ENCODE measurements at places on chromosomes 3 and 15.

GRCh38 chr3:34216711-34217335, 418.4 kb downstream of the PDCD6IP start:
- no peak for DNase-seq

- no peak for DNase-seq
Observed at GRCh38 chr3:159520638-159521037, 468.0 kb upstream of the IL12A start.

GRCh38 chr3:188664795-188665194, 507.0 kb upstream of the TPRG1 start:
- peak; percentile 23 for DNase-seq

DNA sequence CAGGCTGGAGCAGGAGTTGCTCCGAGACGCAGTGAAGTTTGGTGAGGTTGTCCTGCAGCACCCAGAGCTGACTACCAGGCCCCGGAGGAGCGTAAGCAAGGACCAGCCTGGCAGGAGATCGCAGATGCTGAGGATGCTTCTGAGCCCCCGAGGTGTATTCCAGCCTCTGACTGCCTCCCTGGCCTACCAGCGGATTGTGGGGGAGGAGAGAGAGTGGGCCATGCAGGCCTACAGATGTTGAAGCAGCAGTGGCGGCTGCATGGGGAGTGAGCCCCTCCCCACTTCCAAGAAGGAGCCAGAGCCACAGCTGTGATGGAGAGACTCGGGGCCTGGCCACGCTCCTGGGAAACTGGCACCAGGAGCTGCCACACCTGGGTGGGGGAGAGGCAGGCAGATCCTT, 302.5 kb upstream of the PROK2 start:
- DNase-seq: no peak

GRCh38 chr15:95449230-95449628, 881.3 kb upstream of the NR2F2 start:
- no peak for DNase-seq

DNA sequence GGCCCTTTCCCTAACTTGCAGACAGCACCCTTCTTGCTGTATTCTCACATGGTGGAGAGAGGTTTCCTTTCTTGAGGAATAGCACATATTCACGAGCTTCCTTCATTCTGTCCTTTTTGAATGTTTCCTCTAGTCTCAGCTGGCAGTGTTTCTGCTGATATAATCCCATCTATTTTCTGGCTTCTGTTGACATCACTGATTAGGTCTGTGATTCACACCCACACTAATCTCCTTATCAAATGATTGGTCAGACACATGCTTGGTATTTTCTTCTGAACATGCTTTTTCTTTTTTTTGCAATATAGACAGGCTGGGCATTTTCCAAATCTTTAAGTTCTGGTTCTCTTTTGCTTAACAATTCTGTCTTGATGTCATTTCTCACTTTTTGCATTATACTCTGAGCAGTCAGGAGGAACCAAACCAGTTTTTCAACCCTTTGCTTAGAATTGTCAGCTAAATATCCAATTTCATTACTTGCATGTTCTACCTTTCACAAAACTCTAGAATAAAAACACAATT, 65.4 kb downstream of the OXSM start:
- DNase-seq: no peak

DNA sequence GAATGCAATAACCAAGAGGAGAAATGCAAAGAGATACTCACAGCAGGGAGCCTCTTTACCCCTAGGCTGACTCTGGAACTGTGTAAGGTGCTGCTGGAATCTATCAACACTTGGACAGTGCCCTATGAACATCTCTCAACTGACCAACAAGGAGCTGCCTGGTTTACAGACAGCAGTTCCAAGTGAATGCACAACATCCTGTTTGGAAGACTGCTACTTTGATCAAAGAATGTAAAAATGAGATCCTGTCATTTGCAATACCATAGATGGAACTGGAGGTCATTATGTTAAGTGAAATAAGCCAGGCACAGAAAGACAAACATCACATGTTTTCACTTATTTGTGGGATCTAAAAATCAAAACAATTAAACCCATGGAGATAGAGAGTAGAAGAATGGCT, 136.3 kb downstream of the IMPG2 start:
- DNase-seq: no peak

DNA sequence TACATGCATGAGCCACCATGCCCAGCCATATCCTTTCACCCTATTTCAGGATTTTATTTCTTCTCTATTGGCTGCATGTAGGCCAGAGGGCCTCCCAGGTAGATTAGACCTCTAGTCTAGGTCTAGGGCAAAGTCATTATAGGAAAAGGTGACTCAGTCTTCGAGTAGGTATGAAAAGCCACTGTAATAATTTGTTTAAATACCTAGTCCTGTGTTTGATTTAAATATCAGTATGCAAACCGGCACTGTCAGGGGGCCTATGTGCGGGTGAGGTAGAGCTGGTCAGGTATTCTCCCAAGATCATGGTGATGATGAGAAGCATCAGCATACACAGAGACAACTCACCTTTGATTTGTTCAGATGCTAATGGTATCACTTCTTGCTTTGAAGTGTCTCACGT, 101.4 kb upstream of the UMPS start:
- DNase-seq: no peak

DNA sequence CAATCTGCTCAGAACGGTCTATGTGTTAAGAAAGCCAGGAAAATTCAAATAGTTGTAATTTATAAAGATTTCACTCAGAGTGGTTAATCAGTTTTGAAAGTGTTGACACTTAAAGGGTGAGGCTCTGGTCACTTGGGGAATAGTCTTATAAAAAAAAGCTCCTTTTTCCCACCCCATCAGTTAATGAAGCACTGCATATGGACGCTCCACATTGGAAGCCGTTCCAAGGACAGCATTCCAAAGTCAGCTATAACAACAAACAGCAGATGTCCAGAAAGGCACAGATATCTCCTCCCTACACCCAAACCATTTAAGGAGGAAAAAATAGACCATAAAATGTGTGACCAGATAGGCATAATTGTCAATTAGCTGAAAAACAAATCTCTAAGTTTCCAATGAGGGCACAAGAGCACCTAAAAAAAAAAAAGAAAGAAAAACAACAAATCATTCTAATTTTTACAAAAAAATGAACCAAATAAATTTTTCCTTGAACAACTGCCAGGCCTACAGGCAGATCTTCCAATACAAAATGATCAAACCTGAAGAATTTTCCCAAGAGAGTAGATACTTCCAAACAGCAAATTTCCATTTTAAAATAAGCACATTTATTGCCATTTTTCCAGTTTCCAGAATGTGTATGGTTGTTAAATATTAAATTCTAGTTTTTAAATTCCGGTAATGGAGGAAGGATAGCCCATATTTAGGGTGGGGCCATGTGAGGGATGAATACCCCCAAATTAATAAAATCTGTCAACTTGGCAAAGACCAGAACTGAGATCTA, 198.3 kb downstream of the ERC2 start:
- DNase-seq: no peak

- DNase-seq: peak; percentile 43
Observed at GRCh38 chr3:160400030-160400701, 716 bp downstream of the SMC4 start.

GRCh38 chr15:83783227-83783626, 129.3 kb downstream of the ADAMTSL3 start:
- DNase-seq: no peak

- no peak for DNase-seq
Observed at GRCh38 chr15:101207867-101208288, 44.0 kb downstream of the CHSY1 start.

GRCh38 chr15:74733269-74733668, 7.9 kb upstream of the CYP1A1 start:
- DNase-seq: no peak

DNA sequence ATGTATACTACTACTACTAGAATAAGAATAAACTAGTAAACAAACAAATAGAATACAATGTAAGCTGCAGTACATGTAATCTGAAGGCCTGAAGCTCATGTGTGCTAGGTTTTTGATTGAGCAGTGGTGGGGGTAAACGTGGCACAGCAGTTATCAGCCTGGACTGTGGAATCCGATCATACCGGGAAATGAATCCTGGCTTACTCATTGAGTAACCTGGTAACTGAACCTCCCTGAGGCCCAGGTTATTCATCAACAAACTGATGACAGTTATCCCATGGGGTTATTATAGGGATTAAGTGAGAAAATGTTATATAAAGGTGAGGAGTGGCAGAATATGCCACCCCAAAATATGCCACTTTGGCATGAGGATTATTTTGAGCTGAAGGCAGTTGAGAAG, 339.1 kb downstream of the FHIT start:
- DNase-seq: no peak

GRCh38 chr15:51966192-51966591, 5.4 kb downstream of the LEO1 start:
- no peak for DNase-seq

- DNase-seq: no peak
Observed at GRCh38 chr3:149657321-149657925, 402 bp downstream of the WWTR1 start.

- DNase-seq: peak; percentile 61
Observed at GRCh38 chr3:105518806-105519418, 152.2 kb downstream of the ALCAM start.

DNA sequence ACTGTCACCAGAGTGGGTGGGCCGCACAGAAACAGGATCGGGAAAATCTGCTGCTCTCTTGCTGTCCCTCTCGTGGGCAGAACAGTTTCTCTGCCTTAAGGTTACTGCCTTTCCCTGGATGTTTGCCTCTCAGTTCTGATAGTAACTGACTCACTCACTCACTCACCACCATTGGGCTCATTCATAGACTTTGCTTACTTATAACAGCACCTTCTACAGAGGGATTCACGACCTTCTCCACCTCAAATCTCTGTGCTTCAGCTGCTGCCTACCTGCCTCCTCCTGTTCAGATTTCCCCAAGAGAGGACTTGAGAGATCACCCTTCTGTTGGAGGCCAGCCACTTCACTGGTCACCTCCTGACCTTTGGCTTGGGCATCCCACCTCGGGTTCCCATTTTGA, 147.7 kb upstream of the ICE2 start:
- no peak for DNase-seq

GRCh38 chr3:98979296-98979695, 77.8 kb upstream of the DCBLD2 start:
- DNase-seq: no peak

DNA sequence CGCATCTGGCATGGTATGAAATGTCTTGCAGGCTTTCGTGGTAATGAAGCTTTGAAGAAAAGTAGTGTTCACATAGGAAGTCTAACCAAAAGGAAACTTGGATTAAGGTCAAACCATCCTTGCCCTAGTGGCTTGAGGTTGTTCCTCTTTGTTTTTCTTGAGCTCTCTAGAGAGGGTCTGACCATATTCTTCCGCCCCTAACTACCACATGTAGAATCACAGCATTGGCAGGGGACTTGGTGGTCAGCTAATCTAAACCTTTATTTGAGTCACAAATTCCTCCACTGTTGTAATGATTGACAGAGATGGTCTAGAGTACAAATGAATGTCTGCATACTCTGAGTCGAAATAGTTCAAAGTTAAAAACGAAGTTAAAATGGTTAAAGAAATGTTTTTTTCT, 39.1 kb upstream of the PHLDB2 start:
- DNase-seq: no peak

GRCh38 chr15:64845183-64845611, 3.5 kb downstream of the PLEKHO2 start:
- DNase-seq: no peak

DNA sequence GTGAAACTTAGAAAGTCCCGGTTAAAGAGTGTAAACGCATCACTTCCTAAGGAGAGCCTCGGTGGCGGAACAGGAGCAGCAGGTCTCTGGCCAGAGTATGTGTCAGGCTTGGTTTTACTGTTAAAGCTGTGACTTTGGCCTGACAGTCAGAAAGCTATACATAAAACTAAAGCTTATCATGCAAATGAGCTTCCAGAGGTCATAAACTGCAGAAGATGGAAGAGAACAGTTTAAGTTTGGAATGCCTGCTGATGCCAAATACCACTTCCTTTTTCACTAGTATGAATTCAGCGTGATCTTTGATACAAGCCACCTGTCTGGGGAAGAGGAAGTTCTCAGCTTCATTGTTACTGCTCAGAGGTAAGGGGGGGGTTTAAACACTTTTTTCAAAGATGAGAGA, 125.1 kb upstream of the CTDSPL start:
- DNase-seq: no peak

GRCh38 chr15:29074045-29074444, 188.3 kb downstream of the APBA2 start:
- DNase-seq: no peak

GRCh38 chr15:75397494-75397893, 29.1 kb upstream of the MAN2C1 start:
- no peak for DNase-seq

DNA sequence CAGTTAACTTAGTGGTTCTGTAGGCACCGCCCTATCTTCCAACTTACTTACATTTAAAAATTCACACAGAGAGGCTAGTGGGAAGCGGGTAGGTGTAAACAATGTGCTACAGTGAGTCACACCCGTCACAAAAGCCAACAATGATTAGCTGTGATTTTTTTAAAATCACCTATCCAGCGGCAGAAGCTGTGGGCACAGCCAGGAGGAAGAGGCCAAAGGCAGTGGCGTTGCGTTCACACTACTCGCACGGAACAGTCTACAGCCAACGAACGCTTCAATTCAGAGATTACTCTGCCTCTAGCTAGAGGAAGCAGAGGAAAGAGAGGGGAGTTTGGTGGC, 2.5 kb upstream of the NLGN1 start:
- DNase-seq: peak; percentile 74

DNA sequence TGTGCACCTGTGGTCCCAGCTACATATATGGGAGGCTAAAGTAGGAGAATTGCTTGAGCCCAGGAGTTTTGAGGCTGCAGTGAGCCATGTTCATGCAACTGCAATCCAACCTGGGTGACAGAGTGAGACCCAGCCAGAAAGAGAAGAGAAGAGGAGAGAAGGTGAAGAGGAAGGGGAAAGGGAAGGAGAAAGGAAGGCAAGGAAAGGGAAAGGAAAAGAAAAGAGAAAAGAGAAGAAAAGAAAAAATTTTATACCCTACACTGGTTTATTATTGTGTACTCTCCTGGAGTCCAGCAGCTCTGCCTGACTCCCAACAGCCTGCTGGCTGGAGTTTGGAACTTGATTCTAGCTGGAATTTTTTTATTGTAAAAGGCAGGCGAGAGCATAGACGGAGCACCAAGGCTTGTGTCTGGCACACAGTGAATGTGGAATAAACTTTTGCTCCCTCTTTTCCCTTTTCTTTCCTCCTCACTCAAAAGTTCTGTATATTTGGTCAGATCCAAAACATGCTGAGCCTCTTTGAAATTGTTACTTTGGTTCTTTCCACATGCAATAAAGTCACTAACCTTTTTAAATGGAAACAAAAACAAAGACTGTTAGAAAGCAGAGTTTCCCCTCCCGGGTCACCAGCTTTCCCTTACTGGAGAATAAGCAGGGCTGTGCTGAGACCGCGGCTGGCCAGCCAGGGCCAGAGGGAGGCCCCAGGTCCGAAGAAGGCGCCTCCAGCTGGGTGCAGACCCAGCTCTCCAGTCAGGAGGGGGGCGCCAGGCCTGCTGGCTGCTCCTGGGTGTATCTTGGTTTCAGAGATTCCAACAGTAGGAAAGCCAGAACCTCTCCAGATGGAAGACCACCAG, 9.9 kb downstream of the THSD4 start:
- no peak for DNase-seq

DNA sequence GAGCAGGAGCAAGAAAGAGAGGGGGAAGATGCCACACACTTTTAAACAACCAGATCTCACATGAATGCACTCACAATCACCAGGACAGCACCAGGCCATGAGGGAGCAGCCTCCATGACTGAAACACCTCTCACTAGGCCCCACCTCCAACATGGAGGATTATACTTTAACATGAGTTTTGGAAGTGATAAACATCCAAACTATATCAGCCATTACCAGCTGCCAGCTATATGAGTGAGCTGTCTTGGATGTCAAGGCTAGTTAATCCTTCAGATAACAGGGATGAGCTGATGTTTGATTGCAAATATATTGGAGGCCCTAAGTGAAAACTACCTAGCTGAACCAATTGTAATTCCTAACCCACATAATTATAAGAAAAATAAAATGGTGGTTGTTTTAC, 108.4 kb upstream of the DCBLD2 start:
- DNase-seq: no peak
